Mesothelial cell of epicardium (in vitro differentiated cells): ENCODE measurements at places on chromosomes 5 and 9.

DNA sequence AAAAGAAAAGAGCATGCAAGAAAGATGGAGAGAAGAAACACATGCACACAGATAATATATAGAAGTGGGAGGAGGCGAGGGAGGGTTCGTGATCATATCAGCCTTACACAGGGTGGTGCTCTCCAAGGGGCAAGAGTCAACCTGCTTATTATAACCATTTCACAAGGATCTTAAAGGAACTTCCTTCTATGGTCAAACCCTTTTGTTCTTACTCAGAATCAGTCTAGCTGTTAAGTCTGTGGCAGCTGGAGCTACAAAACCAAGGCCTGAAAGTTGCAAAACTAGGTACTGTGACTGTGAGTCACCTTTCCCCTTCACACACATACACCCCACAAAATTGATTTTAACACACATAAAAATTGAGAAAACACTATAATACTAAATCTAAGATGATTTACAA lies 18.5 kb upstream of the ERMP1 start:
- no peak for DNase-seq

DNA sequence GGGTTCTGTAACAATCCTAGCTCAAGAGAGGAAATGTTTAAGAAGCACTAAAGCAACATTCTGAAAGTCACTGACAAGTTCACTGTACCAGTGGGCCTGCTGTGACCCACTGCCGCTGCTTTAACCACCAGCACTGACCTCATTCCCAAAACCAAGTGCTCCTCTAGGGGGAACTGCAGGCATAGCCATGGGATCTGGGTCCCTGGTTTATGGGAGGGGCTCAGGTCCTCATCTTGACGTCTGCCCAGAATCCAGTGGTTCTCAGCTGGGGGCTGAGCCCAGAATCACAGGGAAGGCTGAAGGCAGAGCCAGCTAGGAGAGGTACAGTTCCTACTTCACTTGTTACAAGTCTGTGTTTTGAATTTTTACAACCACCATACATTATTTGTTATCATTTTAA lies 36.1 kb upstream of the SLC2A8 start:
- DNase-seq, result peak; percentile 20

- DNase-seq, result no peak
Measured at GRCh38 chr5:172188893-172189692, 1.1 kb upstream of the STK10 start.

DNA sequence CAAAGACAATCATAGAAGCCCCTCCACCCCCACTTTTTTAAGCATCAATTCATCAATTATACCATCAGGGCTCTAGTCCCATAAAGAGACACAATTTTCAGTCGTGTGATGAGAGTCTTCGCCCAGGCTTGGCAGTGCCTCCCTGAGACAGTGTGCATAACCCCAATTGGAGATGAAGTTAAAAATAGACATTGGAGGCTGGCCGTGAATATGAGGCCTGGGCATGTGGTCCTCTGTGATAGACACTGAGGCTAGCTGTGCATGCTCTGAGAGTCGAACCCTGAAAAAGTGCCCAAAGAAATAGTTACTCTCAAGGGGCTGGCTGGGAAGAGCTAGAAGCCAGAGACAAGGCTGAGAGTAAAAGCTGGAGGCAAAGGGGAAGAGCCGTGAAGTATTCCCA lies 248.6 kb upstream of the NR4A3 start:
- no peak for DNase-seq

DNA sequence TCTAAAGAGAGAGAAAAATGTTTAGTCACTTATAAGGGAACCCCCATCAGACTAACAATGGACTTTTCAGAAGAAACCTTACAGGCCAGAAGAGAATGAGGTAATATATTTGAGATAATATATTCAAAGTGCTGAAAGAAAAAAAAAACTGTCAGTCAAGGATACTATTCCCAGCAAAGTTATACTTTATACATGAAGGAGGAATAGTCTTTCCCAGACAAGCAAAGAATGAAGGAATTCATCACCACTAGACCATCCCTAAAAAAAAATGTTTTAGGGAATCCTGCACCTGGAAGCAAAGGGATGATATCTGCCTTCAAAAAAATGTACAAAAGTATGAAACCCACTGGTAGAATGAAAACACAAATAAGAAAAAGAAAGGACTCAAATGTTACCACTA lies 37.5 kb upstream of the SH3TC2 start:
- DNase-seq, result no peak

- no peak for DNase-seq
Measured at GRCh38 chr5:1127959-1128785, 16.3 kb upstream of the SLC12A7 start.

- no peak for DNase-seq
Measured at GRCh38 chr5:163534492-163535094, 29.2 kb downstream of the MAT2B start.

- no peak for DNase-seq
Measured at GRCh38 chr5:151718153-151718552, 31.4 kb upstream of the SPARC start.

DNA sequence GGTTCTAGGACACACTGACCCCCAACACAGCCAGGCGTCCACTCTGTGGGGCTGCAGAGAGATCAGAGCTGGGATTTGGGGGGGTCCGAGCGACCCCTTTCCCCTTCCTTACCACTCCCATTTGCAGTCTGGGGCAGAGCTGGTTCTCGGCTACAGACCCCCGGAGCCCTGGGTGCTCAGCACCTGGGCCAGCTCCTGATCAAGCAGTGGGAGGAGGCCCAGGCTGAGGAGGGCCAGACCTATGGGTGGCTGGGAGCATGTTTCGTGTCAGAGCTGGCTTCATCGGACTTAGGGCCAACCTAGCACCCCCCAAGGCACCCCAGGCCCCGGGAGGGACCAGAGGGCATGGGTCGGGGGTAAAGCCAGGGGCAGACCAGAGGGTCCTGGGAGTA lies 7.6 kb downstream of the GRIN1 start:
- DNase-seq, result no peak

GRCh38 chr9:34628656-34629490 lies at the start of gene ARID3C:
Gene ARID3C, minus strand, starts transcription at chr9:34629066. Its CDS starts 1,052 bp downstream, at chr9:34628014.
- no peak for DNase-seq

GRCh38 chr5:78126536-78126935 lies 168.0 kb downstream of the AP3B1 start:
- DNase-seq, result no peak

- no peak for DNase-seq
Measured at GRCh38 chr5:175868996-175869638, 2.3 kb upstream of the CPLX2 start.

DNA sequence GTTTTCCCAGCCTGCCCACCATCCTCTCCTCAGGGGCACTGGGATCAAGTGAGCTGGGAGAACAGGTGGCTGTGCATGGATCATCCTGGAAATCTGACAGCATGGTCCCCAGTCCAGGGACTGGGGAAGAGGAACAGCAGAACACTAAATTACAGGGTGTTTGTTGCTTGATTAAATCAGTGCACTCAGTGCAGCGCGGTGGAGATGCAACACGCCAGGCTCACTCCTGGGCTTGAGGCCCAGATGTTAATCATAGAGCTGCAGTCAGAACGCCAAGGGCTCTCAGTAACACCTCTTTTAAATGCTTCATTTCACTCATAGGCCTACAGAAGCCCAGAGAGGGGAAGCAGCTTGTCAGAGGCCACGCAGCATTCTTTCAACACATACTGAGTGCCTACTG lies 14.2 kb upstream of the LARP1 start:
- no peak for DNase-seq

GRCh38 chr5:41517909-41518308 lies 7.5 kb upstream of the PLCXD3 start:
- DNase-seq, result no peak

- no peak for DNase-seq
Measured at GRCh38 chr5:126801992-126802294, 25.0 kb downstream of the LMNB1 start.

GRCh38 chr5:21063146-21063545 lies 1075.1 kb upstream of the CDH18 start:
- no peak for DNase-seq

DNA sequence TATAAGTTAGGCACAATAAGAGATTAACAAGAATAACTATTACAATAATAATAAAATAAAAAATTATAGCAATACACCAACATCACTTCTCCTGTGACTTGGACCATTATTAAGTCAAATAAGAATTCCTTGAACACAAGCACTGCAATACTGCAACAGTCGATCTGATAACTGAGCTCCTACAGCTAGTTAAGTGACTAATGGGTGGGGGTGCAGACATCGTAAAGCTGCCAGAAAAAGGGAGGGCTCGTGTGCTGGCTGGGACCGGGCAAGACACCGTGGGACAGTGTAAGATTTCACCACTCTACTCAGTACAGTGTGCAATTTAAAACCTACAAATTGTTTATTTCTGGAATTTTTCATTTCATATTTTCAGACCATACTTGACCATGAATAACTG lies 78.8 kb downstream of the SNX24 start:
- DNase-seq, result no peak

DNA sequence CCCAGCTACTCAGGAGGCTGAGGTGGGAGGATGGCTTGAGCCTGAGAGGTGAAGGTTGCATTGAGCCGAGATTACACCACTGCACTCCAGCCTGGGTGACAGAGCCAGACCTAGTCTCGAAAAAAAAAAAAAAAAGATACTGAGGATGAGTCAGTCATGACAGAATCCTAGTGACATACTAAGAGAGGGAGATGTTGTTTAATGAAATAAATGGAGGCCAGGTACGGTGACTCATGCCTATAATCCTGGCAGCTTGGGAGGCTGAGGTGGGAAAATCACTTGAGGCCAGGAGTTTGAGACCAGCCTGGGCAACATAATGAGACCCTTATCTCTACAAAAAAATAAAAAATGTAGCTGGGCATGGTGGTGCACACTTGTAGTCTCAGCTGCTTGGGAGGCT lies 107.2 kb downstream of the ZFAND5 start:
- no peak for DNase-seq

DNA sequence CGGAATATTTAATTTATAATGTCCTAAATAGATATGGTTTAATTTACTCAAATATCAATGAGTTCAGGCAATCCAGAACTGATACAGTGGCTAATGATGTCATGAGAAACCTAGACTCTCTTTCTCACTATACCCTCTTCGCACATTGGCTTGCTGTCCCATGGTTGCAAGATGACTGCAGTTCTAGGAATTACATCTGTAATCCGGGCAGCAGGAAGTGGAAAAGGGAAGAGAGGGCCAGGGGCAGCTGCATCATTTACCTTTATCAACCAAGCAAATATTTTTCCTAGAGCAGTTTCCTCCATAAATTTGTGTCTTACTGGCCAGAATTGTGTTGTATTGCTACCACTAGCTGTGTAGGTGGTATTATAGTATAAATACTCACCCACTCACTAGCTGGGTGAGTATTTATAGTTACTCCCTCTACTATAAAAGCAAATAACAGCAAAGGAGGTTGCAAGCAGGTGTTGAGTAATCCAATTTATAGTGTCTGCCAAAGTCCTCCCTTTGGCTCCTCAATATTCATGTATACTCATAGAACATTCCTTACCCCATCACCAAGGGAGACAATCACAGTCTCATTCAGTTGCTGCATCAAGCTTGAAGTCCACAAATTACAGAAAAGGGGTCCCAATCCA lies 168.8 kb downstream of the DROSHA start:
- DNase-seq, result no peak

DNA sequence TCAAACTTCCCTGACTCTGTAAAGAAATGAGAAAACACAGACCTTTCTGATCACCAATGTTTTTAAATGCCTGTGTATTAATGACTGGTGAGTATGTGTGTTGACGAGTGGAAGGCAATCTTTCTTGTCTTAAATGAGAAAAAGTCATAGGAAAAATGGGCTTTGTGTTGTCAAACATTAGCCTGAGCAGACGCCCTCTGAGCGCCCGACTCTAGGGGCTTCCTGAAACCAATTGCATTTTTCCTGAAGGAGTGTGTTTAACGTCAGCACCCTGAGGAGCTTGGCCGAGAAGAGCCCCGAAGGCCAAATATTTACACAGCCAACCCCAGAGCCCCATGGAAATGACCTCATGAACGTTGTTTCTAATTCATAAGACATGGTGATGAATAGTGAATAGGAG lies 154.3 kb downstream of the PHF2 start:
- no peak for DNase-seq

DNA sequence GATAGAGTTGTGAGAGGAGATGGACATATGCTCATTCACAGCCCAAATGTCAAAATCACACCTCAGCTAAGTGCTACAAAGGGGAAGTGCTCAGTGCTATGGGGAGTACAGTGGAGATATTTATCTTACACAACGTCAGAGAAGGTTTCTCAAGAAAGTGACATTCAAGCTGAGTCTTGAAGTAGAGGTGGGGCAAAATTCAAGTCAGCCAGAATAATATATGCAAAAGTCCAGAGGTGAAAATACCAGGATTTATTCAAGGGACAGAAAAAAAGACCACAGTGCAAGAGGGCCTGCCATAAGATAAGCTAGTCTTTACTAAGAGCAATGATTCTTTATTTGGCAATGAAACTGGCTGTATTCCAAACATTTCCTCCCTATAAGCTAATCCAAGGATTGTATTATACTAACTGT lies 327.8 kb upstream of the PIK3R1 start:
- no peak for DNase-seq

DNA sequence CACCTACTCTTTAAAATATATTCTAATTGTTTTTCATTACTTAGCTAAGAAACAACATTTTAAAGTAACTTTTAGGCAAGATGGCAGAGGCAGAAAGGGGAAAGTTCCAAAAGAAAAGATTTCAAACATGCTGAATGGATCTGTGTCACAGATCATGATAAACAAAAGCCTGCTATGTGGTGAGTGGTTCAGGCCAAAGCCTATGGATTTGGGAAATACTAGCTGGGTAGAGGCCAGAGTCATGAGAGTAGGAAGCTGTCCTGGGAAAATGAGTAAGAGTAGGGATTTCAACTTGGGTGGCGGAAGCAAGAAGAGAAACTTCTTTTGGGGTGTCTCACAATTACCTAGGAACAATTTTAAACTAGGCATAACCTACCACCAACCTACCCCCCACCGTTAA lies 68.7 kb upstream of the GRHPR start:
- no peak for DNase-seq

- DNase-seq, result peak; percentile 48
Measured at GRCh38 chr9:88991066-88992034, at the start of gene S1PR3. Gene S1PR3, plus strand, starts transcription at chr9:88991468. Its CDS starts 9,733 bp downstream, at chr9:89001201.

DNA sequence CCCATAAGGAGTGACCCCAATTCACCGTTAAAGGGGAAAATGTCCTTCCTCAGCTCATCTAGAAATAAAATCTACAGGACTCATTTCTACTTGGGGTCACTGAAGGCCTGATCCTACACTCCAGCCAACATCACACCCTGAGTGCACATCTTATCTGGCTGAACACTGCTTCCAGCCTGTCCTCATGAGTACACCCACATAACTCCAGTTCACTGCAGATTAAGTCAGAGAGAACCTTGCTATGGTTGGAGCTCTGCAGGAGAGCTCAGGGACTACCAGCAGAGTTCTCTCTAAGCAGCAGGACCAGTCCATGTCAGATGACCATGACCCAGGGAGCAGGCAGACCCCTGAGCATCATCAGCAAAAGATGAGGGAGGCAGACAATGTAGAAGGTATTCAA lies 126.9 kb upstream of the MAP3K1 start:
- no peak for DNase-seq

DNA sequence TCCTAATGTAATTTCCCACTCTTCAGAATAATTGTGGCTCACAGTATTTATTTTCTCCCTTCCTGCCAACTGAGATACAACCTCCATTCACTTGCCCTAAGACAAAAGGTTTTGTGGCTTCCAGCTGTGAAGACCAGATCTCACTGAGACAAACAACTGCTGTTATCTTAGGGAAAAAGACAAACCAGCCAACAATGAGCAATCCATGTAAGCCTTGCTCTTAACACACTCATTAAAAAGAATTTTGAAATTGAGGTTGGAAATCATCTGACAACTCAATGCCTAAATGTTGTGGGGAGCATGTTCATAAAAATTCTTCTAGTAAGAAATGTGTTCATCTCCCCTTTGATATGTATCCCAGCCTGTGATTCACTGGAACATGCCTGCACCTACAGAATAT lies 132.9 kb downstream of the ADAMTSL1 start:
- no peak for DNase-seq
